ENCODE measurements at places on chromosomes 13 and 19.

GRCh38 chr13:27053902-27054595 is 117.6 kb downstream of the USP12 start:
- no peak for DNase-seq

GRCh38 chr13:26011996-26012821 is 39.6 kb downstream of the SHISA2 start:
- peak; percentile 65 for DNase-seq

DNA sequence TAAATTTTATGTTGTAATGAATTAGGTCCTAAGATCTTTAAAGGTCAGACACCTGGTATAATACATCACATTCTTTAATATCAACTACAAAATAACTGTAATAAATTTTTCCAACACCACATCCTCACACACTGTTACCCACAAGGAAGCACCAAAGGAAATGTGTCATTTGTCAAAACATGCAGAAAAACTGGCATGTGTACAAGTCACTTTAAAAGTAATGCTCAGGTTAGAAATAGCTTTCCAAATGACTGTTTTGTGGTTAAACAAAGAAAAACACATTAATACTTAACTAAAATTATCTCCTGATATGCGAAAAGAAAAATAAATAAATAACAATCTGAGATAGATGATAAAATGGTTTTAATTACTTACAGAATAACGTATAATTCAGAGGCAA is 74.7 kb downstream of the MZT1 start:
- DNase-seq: no peak

DNA sequence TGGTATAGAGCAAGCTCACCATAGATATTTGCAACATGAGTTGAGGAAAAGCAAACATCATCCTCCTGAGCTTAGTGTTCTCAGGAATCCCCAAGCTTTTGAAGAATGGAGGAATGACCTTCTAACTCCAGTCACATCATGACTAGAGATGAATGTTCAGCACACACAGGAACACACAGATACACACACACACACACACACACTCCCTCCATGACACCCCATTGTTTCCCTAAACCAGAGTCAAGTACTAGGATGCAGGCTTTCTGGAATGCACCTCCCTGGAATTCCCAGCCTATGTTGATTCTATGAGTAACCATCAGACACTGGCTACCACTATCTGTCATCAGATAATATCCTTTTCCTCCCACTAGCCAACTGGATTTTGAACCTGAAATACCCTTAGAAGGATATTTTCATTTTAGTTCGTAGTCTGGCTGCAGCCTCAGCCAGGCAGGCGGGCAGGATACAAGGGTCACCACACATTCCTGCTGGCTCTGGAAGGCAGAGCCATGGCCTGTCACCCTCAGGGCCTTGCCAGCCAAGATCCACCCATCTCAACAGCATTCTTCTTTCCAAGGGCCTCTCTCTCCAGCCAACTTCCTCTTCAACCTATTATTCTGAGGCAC is 162.4 kb downstream of the FOXO1 start:
- no peak for DNase-seq

GRCh38 chr13:45950386-45951000 is 98.9 kb upstream of the SIAH3 start:
- no peak for DNase-seq

- no peak for DNase-seq
These were observed 7.7 kb upstream of the CIRBP start for GRCh38 chr19:1261538-1261797.

- DNase-seq: no peak
These were observed 41.8 kb upstream of the NBEA start for GRCh38 chr13:34900288-34900739.
